Upper lobe of left lung (tissue), 6 donors: ENCODE measurements at places on chromosomes 5 and 9.

GRCh38 chr5:14141764-14142163, 1.4 kb upstream of the TRIO start:
- DNase-seq: no peak

DNA sequence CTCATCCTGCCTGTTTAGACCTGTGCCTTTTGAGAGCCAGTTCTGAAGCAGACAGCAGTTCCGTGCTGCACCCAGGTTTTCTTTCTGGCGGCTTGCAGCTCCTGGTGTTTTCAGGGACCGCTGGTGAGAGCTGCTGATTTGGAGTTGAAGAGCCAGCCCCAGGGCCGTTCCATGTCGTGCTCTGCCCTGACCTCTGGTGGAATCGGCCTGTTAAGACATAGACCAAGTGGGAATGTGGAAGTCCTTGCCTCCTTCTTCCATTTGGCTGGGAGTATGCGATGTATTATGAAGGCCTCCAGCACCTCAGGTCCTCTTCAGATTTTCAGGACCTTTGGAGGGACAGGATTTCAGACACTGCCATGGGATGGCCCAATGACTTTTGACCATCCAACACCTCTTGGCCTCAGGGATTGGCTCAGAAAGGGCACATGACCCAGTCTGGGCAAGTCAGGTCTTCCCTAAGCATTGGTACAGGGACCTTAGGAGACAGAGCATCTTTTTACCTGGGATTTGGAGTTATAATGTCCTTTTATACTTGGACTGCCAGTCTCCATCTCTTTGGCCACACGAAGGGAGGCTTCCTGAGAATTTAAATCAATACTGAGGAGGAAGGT, 136.1 kb upstream of the CLINT1 start:
- peak; percentile 76 for DNase-seq

GRCh38 chr5:116225281-116225922, 140.6 kb downstream of the COMMD10 start:
- DNase-seq: no peak

DNA sequence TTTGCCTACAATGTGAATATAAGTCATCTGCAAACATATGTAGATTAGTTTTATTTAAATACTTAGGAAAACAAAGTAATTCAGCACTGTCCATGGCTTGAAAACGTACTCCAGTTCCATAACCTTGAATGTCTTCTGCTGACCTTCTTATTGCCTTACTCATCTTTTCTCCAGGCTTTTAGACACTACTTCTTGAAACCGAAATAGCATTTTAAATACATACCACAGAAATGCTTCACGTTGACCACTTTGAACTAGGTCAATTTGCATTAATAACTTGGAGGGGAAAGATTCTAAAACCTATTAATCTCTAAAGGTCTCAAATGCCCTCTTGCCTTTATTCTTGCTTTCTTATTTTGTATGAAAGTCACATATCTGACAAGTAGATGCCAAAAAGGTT, 995.4 kb upstream of the ACO1 start:
- DNase-seq: no peak

DNA sequence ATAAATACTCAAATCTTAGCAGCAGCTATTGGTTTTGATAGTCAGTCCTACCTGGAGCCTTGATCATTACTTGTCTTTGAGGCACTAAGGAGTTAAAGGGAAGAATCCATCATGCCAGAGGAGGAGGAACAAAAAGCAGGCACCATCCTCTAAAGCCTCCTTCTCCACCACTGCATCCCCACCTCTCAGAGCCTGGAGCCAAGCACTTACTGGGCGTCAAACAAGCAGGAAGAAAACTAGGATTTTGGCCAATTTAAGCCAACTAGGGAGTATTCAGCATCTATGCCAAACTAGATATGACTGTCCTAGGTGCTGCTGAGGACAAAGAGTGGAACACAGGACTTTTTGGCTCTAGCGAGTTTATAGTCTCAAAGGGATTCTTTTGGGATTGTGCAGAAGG, 152.5 kb downstream of the PPP2R2B start:
- DNase-seq: no peak

DNA sequence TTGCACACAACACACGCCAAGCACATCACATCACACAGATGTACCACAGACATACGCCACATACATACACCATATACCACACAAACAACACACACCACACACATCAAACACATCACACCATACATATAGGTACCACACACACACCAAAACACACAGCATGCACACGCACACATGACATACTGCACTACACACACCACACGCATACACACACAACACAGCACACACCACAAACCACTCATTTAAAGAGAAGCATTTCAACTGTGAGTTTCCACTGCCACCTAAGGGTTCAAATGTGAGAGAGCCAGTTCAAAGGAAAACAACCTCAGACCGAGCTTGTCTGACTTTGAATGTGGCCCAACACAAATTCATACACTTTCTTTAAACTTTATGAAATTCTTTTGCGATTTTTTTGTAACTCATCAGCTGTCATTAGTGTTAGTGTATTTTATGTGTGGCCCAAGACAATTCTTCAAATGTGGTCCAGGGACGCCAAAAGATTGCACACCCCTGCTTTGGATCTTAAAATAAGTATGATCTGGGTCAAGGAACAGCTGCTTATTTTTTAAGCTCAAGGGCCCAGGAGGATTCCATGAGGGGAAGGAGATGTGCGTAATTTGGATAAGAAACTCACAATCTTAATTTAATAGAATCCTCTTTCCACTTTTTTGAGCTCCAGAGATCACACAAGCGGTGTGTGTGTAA, 494.6 kb downstream of the GADD45G start:
- DNase-seq: no peak

DNA sequence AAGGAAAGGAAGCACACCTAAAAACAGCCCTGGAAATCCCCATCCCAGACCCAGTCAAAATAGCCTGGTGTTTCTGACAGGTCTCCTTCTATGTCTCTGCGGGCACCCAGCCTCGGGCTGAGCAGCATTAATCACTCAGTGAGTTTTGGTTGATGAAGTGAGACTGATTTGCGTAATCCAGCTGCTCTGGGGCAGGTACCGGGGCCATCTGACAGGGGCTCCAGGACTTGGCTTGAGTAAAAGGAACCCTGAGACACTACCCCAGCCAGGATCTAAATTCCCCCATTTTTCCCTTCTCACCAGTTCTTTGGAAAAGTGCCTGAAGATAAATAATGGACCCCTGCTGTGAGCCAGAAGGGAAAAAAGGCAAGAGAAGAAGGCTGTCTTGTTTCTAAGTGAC, 596 bp downstream of the SLC28A3 start:
- DNase-seq: no peak

GRCh38 chr5:16894236-16895057, 41.6 kb downstream of the MYO10 start:
- DNase-seq: peak; percentile 35

DNA sequence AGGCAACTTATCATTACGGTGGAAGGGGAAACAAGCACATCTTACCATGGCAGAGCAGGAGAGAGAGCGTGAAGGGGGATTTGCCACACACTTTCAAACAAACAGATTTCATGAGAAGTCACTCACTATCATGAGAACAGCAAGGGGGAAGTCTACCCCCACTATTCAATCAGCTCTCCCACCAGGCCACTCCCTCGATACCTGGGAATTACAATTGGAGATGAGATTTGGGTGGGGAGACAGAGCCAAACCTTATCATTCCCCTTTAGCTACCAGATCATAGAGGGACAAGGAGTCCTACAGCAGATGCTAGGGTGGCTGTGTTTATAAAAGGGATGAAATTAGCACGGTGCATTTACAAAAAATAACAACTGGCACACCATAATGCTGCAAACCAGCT, 2149.4 kb upstream of the ACO1 start:
- no peak for DNase-seq

DNA sequence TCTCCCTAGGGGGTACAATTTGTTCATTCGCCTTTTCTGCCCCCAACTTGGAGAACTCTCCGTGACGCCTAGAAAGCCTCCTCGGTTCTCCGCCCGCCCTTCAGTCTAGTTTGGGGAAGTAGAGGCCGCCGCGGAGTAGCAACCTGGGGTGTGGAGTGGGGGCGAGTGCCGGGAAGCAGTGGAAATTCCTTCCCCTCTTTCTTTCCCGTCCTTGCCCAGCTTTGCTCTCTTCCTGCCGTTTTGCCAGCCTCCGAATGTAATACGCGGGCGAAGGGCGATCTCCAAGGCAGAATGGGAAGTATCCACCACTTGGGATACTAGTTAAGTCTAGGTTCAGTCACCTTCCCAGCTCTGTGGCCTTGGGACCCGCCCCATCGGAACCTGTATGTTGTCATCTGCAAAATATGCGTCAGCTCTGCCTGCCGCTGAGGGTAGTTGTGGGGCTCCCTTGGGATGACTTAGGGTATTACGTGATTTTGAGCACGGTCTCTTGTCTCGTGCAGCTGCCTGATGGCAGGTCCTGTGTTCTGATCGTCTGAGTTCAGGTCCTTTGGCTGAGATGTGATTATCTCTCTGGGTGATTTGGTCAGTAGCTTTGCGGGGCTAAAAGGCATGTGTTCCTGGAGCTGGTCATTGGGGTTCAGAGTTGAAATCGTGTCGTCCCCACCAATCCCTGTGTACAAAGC, 724 bp downstream of the PAM start:
- peak; percentile 17 for DNase-seq

DNA sequence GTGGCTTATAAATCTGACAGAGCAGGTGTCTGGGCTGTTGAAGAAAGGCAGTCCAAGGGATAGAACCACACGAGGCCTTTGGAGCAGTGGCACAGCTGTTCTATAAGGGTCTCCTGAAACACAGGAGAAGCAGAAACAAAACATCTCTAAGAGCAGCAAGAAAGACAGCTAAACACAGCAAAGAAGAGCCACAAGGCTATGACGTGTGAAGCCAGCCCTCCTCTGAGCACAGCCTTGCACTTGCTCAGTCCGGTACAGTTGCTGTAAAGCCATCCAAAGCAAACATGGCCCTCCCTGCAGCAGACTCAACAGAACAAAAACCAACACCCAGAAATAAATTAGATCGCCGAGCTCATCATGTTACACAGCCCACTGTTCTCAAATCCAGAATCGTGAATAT, 2.6 kb upstream of the GZMK start:
- DNase-seq: no peak

- DNase-seq: peak; percentile 77
Observed at GRCh38 chr9:34371886-34372466, 4.7 kb downstream of the MYORG start.

GRCh38 chr5:61381968-61382367, 49.9 kb downstream of the ZSWIM6 start:
- no peak for DNase-seq

GRCh38 chr5:56523790-56524575, 290.9 kb upstream of the ANKRD55 start:
- DNase-seq: no peak

DNA sequence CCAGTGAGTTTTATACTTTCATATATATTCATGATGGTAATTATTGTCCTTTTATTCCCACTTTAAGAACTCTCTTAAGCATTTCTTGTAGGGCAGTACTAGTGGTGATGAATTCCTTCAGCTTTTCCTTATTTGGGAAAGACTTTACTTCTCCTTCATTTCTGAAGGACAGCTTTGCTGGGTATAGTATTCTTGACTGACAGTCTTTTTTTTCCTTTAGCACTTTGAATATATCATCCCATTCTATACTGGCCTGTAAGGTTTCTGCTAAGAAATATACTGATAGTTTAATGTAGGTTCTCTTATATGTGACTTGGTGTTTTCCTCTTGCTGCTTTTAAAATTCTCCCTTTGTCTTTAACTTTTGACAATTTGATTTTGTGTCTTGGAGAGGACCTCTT, 109.0 kb upstream of the FSTL4 start:
- DNase-seq: no peak

DNA sequence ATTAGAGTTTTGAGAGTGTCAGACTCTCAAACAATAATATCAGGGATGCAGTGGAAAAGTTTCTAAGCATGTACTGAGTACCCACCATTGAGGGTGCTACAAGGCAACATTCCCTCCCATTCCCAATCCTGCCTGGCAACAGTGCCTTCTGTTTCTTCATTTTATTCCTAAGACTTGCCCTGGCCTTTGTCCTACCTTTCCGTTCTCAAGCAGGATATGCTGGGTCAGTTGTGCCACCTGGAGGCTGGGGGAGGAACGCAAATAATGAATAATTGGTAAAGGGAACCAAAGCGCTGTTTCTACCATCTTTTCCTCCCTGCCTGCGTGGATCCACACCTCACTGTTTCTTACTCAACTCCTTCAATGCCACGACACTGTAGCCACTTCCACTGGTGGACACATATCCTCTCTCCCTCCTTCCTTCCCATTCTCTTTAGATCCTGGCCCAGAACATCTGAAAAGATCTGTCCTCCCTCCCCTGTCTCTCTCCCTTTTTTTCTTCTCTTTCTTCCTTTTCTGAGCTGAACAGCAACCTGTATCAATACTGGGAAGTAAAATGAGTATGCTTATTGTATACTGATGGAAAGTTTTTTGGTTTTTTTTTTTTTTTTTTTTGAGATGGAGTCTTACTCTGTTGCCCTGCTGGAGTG, 149.5 kb downstream of the C9orf152 start:
- DNase-seq: no peak

DNA sequence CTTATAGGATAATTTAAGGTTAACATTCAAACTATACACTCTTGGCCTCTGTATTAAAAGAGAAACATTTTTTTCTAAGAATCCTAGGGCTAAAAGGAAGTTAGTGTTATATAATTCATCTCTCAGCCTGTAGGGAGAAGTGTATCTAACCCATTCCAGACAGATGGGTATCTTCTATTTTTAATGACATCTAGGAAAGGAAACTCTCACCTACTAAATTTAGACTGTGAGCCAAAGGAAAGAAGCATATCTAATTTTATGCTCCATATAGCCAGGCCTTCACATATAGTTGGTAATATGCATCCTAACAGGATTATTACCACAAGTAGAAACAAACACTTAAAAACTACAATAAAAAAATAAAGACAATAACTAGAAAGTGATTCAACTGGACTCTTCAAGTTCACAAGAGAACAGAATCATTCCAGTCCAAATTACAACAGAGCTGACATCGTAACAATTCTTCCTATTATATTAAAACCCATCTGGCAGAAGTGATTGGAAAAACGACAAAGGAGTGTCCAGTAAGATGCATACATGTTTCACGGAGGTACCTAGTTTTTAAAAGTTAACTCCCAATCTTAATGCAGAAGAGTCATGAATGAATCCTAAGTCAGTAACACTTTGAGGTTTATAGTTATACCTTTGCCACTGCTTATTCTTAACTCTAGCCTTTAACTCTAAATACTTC, 39.4 kb downstream of the SCAI start:
- DNase-seq: no peak

DNA sequence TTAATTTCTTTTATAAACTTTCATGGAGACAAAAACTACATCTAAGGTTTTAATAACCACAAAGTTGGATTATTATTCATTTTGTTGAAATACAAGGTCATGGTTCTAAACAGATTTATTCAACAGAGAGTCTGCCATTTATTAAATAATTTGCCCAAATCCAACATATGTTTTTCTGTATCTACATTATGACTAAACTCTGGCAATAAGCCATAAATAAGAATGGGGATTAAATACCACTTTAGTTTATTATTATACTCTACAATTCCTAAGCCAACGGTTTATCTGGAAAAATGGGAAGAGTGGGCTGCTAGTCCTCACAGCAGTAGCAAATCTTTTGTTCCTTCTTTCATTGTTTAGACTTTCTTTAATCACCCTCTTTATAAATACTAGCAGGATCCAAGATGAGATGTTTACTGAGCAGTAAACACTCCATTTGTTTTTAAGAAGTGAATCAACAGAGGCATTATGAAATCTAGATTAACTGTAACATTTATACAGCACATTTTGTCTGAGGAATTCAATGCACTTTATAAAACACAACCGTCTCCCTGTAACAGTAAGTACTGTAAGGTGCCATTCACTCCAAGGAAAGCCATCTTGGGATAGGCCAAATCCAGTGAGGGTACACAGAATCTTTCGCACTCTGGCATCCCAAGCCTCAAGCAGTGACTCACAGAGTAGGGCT, 89.7 kb downstream of the DROSHA start:
- no peak for DNase-seq
